LNCaP clone FGC (cell line): ENCODE measurements at places on chromosomes 5 and 9.
A peak's percentile ranks its signal among the peaks of the same experiment; 100 is the strongest.

GRCh38 chr5:6435356-6435755, 13.3 kb upstream of the UBE2QL1 start:
- no peak for DNase-seq

DNA sequence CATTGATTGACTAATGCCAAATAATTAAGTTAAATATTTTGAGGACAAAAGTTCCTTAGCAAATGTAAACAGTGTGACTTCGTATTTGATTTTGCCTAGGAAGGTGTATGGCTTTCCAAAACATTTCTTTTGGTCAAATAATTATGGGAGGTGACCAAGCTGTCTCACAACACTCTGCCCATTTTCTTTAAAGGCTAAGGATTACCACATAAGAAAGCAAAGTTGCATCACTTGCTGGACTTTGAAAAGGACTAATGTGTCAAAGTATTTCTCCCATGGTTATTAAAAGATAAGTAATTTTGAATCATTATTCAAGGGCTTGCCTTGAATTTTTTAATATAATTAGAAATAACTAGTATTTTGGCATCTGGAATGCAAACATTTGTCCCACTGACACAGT, 74.7 kb downstream of the HAPLN1 start:
- DNase-seq, result no peak

GRCh38 chr9:128153947-128154695, 4.9 kb downstream of the LCN2 start:
- no peak for DNase-seq

- DNase-seq, result no peak
Observed at GRCh38 chr5:133423011-133423617, 189.2 kb downstream of the FSTL4 start.

- DNase-seq, result no peak
Observed at GRCh38 chr5:112555691-112556090, 136.6 kb upstream of the EPB41L4A start.

- DNase-seq, result no peak
Observed at GRCh38 chr5:52989025-52989780, at the start of gene ITGA2. Gene ITGA2 (plus strand): TSS chr5:52989352. CDS start chr5:52989469, 117 bp downstream.

- no peak for DNase-seq
Observed at GRCh38 chr5:181221105-181221791, 1.8 kb upstream of the TRIM41 start.

- DNase-seq, result no peak
Observed at GRCh38 chr5:170442391-170442790, 53.2 kb upstream of the KCNMB1 start.

GRCh38 chr9:82593501-82593900, 469.4 kb downstream of the RASEF start:
- no peak for DNase-seq

GRCh38 chr5:116476897-116477537, 97.6 kb downstream of the SEMA6A start:
- DNase-seq, result no peak

- DNase-seq, result no peak
Observed at GRCh38 chr9:93678199-93679019, 102.0 kb downstream of the PHF2 start.

GRCh38 chr5:148848393-148849031, 22.1 kb downstream of the ADRB2 start:
- DNase-seq, result no peak

GRCh38 chr5:5220901-5221631, 80.9 kb downstream of the ADAMTS16 start:
- no peak for DNase-seq

- no peak for DNase-seq
Observed at GRCh38 chr5:75331095-75332090, 5.6 kb upstream of the HMGCR start.

GRCh38 chr5:40277161-40277906, 402.4 kb upstream of the PTGER4 start:
- no peak for DNase-seq

- no peak for DNase-seq
Observed at GRCh38 chr5:74616236-74617146, 24.0 kb downstream of the ENC1 start.

DNA sequence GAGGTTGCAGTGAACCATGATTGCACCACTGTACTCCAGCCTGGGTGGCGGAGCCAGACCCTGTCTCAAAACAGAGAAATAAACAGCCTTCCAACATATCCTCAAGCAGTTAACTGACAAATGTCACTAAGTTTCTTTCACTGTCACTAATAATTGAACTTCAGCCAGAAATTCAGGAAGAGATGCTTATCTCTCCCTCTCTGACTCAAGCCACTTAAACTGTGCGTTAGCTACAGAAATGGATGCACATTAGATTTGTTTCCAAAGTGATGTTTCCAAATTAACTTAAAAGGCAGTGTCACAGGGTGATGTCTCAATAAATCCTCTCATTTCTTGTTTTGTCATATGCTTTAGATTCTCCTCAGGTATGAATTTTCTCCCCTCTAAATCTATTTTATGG, 164.9 kb downstream of the KDM4C start:
- DNase-seq, result peak; percentile 50

- peak; percentile 23 for DNase-seq
Observed at GRCh38 chr5:2207416-2208238, 324.9 kb upstream of the IRX4 start.

DNA sequence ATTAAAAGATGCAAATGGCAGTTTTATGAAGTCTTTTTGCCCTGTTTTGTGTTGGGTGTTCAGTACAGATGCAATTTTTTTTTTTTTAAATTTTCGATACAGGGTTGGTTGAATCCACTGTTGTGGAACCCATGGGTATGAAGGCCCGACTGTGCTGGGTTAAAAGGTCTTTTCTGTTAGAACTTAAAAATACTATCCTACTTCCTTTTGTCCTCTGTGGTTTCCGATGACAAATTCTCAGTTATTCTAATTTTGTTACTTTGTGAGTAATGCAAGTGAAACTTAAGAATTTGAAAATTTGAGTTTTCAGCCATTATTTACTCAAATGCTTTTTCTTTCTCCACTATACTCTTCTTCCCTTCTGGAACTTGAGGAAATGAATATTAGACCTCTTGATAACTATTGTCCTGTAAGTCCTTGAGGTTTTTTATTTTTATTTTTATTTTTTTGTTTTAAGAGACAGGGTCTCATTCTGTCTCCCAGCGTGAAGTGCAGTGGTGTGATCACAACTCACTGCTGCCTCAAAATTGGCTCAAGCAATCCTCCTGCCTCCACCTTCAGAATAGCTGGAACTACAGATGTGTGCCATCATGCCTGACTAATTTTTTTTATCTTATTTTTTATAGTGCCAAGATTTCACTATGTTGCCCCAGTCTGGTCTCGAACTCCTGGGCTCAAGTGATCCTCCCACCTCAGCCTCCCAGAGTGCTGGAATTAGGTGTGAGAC, 67.5 kb downstream of the ZCCHC7 start:
- no peak for DNase-seq

GRCh38 chr5:24368115-24368514, 276.7 kb downstream of the CDH10 start:
- no peak for DNase-seq

DNA sequence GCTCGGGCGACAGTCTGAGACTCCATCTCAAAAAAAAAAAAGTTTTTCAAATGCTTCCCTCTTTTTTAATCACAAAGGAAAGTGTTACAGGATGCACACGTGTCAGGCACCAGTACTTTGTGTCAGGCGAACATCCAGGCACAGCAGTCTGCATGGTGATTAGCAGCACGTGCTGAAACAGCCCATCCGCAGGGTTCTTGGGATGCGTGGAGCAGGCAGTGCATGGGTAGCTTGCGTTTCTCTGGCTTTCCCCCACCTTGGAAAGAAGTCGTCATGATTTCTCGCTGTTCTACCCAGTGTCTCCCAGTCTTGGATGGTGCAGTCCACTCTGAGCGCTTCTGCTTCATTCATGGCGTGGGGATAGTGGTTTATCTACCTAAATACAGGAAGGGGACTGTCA, 35.4 kb downstream of the GPR107 start:
- DNase-seq, result no peak

DNA sequence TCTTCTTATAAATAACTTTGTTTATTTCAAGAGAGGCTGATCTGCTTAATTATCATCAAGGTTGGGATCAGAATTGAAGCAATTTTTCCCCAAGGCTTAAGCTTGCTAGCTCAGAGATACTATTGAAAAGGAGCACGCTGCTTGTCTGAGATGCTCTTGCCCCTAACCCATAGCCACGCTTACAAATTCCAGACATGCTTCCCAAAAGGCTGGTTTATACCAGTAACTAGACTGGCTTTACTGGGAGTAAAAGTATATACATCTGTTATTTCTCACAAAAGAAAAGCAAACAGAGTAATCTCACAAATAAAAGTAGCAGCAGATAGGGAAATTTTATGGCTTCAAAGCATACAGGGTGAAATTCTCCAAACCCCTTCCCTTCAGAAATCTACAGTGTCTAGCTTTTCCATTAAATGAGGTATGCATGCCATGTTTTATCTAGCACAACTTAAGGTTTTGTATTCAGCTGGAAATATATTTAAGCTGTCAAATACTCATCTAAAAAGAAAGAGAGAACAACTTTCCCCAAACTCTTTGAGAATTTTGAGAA, 163.2 kb upstream of the TRPC7 start:
- no peak for DNase-seq

DNA sequence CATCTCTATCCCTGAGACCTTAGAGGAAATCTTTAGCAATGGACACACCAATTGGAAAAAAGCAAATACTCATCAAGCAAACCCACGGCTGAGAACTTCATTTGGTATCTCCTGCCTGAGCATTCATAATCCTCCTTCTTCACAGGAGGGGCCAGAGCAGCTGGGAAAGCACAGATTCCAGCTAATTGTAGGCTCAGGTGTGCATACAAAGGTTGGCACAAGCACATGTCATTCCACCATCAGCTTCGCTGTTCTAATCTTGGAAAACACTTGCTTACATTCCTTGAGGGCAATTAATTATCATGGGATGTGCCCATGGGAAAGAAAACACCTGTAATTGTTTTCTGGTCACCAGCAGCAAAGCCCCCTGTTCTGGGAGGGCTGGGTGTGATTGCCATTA, 376.6 kb downstream of the SPOCK1 start:
- no peak for DNase-seq

GRCh38 chr5:96741891-96742309, 65.8 kb downstream of the ERAP1 start:
- DNase-seq, result no peak

GRCh38 chr9:77534376-77535057, 113.6 kb downstream of the GNA14 start:
- DNase-seq, result no peak

GRCh38 chr9:17004500-17004899, 130.3 kb upstream of the CNTLN start:
- no peak for DNase-seq

GRCh38 chr5:68027519-68027918, 188.0 kb upstream of the PIK3R1 start:
- DNase-seq, result no peak

DNA sequence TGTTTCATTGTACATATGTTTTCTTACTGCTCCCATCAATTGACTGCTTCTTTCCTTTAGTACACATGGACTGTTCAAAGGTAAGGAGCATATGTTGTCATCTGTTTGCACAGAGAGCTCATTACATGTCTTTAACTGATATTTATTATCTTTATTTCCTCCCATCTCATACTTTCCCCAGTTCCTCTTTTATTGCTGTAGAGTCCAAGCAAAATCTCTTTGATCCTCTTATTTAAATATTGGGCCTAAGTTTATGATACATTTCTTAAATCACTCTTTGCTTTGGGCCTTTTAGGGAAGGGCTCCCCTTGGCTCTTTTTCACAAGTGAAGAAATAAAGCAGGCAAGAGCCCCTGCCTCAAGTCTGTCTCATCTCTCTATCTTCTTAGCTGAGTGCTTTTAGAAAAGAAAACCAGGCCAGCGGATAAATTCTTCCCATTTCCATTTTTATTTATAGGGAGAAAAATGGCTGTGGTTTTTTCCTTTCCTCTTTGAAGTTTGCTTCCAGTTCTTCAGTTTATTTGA, 152.4 kb downstream of the DOCK2 start:
- no peak for DNase-seq

DNA sequence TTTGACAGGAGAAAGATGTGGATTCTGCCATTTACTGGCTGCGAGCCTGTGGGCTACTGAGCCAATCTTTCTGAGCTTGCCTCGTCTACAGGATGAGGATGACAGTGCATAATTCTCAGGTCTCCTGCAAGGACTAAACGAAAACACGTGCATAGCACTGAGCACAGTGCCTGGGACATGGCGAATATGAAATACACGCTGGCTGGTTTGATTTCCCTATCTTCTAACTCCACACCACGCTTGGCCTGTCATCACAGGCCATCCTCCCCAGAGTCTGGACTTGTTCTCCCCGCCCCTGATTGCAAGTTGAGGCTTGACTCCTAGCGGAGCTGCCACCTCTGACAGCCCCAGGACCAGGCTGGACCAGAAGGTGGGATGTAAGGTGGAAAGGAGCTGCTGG, 37.9 kb downstream of the ARPC5L start:
- no peak for DNase-seq

DNA sequence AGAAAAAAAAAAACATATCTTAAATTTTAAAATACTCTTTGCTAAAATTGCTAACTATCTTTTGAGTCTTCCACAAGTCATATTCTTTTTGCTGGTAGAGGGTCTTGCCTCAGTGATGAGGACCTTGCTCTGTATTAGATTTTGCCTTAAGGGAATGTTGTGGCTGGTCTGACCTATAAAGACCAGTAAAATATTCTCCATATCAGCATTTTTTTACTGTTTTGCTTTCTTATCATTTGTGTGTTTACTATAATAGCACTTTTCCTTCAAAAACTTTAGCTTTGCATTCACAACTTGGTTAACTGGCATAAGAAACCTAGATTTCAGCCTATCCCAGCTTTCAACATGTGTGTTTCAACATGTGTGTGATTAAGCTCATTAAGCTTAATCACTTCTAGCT, 224.7 kb upstream of the CDH18 start:
- DNase-seq, result no peak

- DNase-seq, result no peak
Observed at GRCh38 chr5:136202469-136203205, 9.7 kb upstream of the SMIM32 start.

GRCh38 chr5:154727361-154727760, 27.8 kb upstream of the LARP1 start:
- DNase-seq, result no peak

DNA sequence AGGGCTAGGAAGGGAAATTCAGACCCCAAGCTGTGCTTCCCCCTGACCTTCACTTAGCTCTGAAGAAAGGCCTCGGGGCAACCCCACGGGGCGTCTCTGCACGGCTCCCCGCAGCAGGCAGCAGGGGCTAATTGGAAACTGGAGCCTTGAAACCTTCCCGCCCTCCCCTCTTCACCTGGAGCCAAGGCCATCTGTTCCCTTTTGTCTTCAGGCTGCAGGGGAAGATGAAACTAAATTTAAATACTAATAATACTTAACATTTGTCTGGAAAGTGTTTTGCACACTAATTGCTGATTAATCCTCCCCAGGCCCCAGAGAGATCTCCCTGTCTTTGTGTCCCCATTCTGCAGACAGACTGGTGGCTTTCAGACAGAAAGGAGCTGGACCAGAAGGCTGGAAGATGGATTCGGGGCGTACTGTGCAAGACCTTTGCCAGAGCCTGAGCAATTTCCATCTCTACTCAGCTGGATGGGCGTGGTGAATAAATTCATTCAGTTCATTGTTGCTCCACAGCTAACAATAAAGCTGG, 34.1 kb upstream of the CPLX2 start:
- DNase-seq, result no peak
